ENCODE measurements at places on chromosomes 16 and 17.

GRCh38 chr16:88538366-88539060 is 31.7 kb upstream of the ZC3H18 start:
- DNase-seq, result no peak

GRCh38 chr17:8995711-8996110 is 25.6 kb upstream of the NTN1 start:
- DNase-seq, result no peak

- DNase-seq, result no peak
Observed at GRCh38 chr16:52553322-52553721, 6.4 kb upstream of the TOX3 start.

DNA sequence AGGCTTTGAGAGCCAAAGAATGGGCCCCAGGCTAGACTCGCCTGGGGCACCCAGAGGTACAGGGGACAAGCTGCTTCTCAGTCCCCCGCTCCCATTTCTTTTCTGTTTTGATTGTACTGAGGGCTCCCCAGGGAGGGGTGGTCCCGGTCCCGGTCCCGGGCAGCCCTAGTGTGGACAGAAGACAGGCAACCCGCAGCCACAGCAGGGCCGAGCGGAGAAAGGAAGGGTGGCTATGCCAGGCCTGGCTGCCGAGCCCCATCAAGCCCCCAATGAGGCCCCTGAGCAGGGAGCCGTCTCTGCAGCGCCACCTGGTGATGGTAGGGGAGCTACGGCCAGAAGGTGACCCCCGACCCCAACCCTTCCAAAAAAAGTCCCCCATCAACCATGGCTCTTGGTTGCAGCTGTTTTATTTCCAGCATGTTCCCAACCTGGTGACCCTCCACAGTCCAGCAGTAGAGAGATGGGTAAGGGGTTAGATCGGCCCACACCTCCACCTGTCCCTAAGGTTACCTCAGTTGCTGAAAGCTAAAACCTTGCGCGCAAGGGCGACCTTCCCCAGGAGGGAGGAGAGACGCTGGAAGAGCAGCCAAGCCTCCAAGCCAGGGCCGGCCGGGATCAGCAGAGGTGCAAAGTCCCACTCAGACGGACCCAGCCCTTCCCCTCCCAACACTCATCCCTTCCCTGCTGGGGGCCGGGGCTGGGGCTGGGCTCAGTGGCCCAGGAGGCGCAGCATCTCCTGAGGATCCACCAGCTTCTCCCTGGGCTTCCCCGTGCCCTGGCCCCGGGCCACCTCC is 2.6 kb upstream of the GRIN2C start:
- no peak for DNase-seq

GRCh38 chr17:79658811-79659207 is 48.0 kb upstream of the RBFOX3 start:
- DNase-seq, result no peak

DNA sequence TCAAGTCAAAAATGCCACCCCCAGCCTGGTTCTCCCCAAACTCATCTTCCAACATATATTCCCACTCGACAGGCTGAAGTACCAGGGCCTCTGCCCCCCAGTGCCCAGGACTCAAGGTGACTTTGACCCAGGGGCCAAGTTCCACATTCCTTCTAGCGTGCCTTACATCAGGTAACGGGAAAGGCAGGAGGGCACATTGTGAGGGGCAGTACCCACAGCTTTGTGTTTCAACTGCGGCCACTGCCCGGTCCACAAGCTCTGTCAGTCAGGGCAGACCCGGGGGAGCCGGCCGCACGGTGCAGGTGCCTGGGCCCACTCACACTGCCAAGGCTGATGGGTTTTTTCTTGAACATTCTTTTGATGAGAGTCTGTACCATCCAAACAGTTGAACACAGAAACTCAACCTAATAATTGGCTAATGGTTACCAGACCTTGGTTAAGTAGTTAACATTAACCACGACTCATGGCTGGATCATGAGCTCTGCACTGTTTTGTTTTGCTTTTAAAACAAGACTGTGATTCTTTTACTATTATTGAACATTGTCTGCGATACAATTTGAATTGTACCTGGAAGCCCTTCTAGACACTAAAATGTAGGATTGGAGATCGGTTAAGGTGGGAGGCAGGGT is 17.6 kb downstream of the ACE start:
- no peak for DNase-seq

GRCh38 chr16:68116256-68116867 is 31.2 kb downstream of the NFATC3 start:
- DNase-seq, result peak; percentile 28

- no peak for DNase-seq
Observed at GRCh38 chr16:25258861-25259179, 1.2 kb upstream of the ZKSCAN2 start.

DNA sequence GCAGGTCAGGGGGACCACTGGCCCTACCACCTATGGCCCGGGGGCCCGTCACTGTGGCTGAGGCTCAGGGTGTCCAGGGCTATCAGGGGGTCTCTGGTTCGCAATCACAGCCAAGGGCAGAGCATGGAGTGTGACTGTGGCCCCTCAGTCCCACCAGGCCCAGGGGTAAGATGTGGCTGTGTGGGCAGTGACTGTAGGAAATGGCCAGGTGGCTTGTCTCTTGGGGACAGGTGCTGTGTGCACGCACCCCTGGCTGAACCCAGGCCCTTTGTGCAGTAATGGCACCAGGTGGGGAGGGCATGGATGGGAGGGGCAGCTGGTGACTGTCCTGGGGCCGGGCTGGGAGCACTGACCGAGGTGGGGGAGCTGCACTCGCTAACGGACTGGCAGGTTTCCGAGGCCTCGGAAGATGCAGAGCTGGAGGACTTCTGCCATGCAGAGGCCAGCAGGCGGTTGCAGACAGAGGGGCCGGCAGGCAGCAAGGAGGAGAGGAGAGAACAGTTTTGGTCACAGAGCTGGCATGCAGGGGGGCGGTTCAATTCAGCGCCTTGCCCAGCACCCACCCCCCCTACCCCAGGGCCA is 18.8 kb downstream of the IL34 start:
- no peak for DNase-seq

GRCh38 chr17:7352910-7353635 is 1.1 kb downstream of the KCTD11 start:
- no peak for DNase-seq

GRCh38 chr17:48174833-48175523 is 67.4 kb downstream of the SNX11 start:
- DNase-seq, result no peak

- no peak for DNase-seq
Observed at GRCh38 chr16:68426347-68426652, 22.0 kb downstream of the SMPD3 start.

- DNase-seq, result peak; percentile 74
Observed at GRCh38 chr17:81309140-81309858, 14.2 kb upstream of the SLC38A10 start.

GRCh38 chr17:2724784-2725164 is 13.2 kb upstream of the CLUH start:
- no peak for DNase-seq

GRCh38 chr16:50198802-50199403 is 45.8 kb downstream of the TENT4B start:
- DNase-seq, result no peak

GRCh38 chr17:49995055-49995738 is at the start of gene DLX3:
Gene DLX3 (minus strand): TSS chr17:49995224. CDS start chr17:49994998, 226 bp downstream.
- no peak for DNase-seq

GRCh38 chr16:59701963-59702930 is 968.1 kb upstream of the GOT2 start:
- DNase-seq, result no peak

- no peak for DNase-seq
Observed at GRCh38 chr16:49009204-49009603, 272.4 kb downstream of the CBLN1 start.
